ENCODE measurements at places on chromosomes 11 and 22.

DNA sequence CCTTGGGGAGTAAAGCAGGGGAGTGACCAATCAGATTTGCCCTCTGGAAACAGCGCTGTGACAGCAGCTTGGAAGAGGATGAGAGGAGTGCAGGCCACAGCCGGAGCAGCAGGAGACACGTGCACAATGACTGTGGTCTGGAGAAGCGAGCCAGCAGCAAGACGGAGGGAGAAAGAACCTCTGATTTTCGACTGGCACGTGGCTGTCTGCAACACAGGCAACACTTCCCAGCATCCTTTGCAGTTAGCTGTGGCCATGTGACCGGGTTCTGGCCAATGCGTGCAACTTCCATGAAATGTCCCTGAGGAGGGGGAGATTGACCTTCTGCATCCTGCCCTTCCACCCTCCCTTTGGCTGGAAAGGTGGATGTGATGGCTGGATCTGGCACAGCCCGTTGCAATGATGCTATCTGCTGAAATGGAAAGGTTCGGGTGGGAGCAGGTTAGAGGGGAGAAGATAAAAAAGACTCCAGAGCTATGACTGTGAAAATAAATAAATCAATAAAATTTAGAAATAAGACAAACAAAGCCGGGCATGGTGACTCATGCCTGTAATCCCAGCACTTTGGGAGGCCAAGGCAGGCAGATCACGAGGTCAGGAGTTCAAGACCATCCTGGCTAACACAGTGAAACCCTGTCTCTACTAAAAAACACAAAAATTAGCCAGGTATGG is 15.6 kb downstream of the PLA2G6 start:
- DNase-seq = no peak

DNA sequence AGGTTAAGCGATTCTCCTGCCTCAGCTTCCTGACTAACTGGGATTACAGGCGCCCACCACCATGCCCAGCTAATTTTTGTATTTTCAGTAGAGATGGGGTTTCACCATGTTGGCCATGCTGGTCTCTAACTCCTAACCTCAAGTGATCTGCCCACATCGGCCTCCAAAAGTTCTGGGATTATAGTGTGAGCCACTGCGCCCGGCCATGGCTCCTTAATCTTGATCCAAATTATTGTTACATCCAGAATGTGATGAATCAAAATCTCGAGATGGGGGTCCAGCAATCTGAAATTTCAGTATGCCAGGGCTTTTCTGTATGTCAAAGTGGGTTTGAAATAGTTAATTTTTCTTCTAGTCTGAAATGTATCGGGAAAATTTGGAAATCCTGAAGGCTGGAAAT is 3.7 kb downstream of the RPL27A start:
- DNase-seq = no peak

DNA sequence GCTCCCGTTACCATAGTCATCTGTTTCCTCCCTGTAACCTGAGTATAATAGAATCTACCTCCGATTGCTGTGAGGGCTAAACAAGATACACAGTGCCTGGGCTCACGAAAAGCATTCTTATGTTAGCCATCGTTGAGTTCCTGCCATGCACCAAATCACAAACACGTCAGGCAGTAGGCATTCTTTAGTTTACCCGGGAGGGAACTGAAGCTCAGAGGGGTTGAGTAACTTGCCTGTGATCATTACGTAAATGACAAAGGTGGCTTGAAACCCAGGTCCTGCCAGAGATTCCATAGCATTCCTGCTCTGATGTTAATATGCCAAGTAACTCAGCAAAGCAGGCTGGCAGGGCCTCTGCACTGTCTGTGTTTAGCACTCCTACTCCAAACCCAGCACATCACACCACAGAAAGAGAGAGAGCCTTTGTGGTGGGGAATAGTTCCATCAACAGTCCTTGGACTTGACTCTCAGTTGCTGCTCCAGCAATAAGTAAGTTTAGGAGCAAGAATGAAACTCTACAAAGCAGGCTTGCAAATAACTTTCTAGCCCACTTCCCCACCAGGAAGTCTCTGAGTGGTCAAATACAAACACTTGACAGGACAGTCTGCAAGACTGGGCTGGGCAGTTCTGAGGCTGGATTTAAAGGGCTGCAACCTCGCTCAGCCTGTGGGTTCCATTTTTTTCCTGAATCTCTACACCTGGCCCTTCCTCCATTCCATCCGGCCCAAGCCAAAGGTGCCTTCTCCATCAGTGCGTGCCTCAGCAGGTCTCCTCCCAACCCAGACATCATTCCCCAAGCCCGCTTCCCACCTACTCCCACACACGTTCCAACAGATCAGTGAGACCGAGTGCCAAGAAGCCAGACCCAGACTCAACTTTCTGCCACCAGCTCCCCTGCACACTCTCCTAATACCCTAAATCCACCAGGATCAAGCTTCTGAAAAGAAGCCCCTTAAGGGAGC is 1.1 kb downstream of the SCN2B start:
- no peak for DNase-seq

DNA sequence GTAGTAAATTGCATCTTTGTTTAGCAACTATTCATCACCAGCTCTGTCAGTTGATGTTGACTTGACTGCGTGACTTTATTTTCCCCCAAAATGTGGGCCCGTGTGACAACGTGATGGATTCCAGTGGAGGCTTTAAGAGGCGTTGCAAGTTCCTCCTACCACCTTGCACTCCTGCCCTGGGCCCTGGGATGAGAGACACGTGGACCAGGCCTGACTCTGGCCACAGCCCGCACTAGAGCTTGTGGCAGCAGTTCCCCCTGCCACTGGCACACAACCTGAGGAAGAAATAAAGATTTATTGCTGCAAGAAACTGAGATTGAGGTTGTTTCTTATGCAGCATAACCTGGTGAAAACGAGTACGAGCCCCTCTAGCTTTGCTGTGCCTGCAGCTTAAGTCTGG is 31.9 kb downstream of the RASD2 start:
- no peak for DNase-seq

DNA sequence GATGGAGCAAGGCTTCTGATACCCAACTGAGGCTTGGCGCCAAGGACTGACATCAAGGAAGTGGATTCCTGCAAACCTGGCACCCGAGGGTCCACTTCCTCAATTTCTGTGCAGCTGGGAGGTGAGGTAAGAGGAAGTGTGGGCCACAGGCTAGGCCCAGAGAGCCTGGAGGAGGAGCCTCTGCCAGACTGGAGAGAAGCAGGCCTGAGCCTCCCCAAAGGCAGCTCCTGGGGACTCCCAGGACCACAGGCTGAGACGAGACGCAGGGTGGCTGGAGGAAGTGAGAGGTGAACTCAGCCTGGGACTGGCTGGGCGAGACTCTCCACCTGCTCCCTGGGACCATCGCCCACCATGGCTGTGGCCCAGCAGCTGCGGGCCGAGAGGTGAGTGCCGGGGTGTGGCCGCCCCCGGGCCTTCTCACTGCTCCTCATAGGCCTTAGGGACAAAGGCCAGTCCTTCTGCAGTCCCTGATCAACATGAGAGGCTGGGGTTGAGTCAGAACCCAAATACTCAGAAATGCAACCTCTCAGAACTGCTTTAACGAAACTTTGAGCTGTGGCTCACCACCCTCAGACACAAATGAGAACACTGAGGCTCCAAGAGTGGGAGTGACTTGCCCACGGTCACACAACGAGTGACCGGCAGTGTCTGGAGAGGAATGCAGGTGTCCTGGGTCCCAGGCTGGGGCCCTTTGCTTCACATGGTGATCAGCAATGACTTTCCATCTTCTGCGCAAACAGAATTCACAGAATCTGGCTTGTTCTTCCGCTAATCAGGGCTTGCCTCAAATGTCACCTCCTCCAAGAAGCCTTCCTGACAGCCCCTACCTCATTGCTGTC is at the start of gene NCF4:
Gene NCF4 (plus strand): TSS at position 186 of the 839 bp plus-strand sequence. CDS start 166 bp downstream, at position 352.
- DNase-seq = peak; percentile 66

- no peak for DNase-seq
Observed at GRCh38 chr22:23121424-23121823, 20.4 kb downstream of the RSPH14 start.

- DNase-seq = no peak
Observed at GRCh38 chr22:38921120-38921519, 36.3 kb upstream of the APOBEC3A start.

DNA sequence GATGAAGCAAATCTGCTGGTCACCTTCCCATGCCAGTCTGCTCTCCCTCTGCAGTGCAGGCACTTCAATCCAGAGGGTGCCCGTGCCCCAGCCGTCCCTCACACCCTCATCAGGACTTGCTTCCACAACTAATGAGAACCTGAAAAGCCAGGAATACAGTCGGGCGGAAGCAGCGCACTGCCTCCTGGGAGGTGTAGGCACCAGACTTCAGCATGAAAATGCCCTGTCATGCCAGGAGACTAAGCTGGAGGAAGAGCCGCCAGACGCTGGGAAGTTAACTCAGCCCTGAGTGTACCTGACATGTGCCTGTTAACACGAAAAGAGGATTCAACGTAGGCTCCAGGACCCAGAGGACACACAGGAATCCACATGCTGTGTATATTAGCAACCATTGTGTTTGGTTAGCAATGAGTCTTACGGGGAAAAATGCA is 40.1 kb upstream of the FLI1 start:
- peak; percentile 62 for DNase-seq

- DNase-seq = peak; percentile 59
Observed at GRCh38 chr11:77200351-77201268, 72.6 kb downstream of the MYO7A start.

- DNase-seq = no peak
Observed at GRCh38 chr11:67285541-67286498, 3.3 kb upstream of the ANKRD13D start.
